MM.1S (cell line): ENCODE measurements at places on chromosomes 7 and 10.

DNA sequence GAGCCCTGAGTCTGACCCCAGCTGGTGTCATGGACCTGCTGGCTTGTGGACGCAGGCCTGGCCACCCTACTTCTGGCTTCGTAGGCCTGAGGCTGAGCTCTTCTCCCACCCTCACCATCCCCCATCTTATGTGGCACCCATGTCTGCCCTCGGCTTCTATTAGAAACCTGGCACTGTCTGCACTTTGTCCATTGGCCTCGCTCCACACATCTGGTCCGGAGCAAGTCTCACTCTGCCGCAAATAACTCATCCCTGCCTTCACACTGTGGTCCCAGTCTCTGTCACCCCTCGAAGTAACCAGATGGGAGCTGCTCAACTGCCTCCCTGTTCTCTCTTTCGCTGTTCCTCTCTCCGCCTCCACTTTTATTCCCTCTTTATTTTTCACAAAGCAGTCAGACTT is 78.6 kb downstream of the TRRAP start:
- no peak for DNase-seq
- H3K27me3 ChIP-seq = no peaks in the 10 kb centered on the region
- no peak overlapping the region for H3K4me3 ChIP-seq
- no peak overlapping the region for H3K27ac ChIP-seq

DNA sequence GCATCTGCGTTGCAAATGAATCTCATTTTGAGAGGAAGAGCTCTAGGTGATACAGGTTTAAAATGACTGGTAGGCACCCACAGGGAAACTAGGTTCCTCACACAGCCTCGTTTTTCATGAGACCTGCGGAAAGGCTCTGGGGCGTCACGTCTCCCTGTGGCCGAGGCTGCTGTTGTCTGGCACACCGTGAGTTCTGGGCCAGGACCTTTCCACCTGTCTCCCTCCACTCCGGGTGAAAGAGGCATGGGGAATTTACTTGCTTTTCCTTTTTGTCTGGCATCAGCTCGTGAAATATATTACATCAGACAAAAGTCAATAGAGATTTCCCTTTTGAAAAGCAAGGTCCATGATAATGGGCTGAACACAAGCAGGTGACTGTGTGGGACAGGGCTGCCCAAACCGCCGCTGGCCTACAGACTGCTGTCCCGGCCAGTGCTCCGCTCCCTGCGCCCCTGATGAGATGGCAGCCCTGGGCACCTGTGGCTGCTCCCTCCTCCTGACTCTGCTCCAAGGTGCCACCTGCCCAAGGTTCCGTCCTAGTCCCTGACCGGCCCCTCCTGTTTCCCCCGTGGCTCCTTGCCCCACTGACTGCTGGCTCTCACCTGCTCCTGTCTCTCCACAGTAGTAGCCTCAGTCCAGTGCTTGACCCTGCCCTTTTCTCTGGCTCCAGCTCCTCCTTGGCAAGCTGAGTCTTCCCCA is 109.6 kb downstream of the NKX6-2 start:
- no peaks in the 10 kb centered on the region for H3K27me3 ChIP-seq
- H3K4me3 ChIP-seq = no peak overlapping the region
- no peaks in the 10 kb centered on the region for H3K4me1 ChIP-seq
- no peaks in the 10 kb centered on the region for H3K36me3 ChIP-seq
- no peak for DNase-seq

DNA sequence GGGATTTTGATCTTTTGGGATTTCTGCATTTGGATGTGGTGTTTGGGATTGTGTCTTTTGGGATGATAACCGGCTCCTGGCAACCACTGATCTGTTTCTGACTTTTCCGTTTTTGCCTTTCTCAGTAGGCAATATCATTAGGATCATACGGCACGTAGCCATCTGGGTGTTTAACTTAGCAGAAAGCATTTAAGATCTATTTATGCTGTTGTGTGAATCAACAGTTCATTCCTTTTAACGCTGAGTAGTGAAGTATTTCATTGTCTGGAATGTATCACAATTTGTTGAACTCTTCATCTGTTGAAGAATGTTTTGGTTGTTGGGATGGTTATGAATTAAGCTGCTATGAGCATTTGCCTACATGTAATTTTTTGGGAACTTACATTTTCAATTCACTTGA is 459.6 kb downstream of the SDK1 start:
- H3K36me3 ChIP-seq = no peaks in the 10 kb centered on the region
- H3K27me3 ChIP-seq = no peaks in the 10 kb centered on the region
- H3K4me1 ChIP-seq = no peaks in the 10 kb centered on the region
- no peak overlapping the region for H3K27ac ChIP-seq
- no peak overlapping the region for H3K4me3 ChIP-seq

DNA sequence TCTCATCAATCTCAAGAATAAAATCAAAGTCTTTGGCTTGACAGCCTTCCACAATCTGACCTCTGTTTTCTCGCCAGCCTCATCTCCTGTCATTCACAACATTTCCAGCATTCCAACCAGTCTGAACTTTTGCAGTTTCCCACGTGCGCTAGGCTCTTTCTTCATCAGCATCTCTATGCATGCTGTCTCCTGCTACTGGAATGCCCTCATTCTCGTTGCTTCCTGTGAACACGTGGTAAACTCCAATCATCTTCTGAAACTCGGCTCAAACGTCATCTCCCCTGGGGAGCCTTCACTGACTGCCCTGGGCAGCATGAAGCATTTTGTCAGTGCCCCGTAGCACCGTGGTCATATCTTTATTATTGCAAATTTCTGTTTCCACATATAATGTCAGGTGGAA is 12.2 kb upstream of the RSBN1L start:
- no peak overlapping the region for H3K27ac ChIP-seq
- no peak for DNase-seq
- no peaks in the 10 kb centered on the region for H3K27me3 ChIP-seq
- 0 out of 2 replicates have a peak, but pooled peaks cover 5% of the 10 kb centered on the region for H3K4me1 ChIP-seq
